Stimulated activated CD8-positive, alpha-beta memory T cell treated with anti-CD3 and anti-CD28 coated beads, Interleukin-2, amount 100 ng/mL, for 1 hour (primary cell): ENCODE measurements at places on chromosomes 6 and 20.

DNA sequence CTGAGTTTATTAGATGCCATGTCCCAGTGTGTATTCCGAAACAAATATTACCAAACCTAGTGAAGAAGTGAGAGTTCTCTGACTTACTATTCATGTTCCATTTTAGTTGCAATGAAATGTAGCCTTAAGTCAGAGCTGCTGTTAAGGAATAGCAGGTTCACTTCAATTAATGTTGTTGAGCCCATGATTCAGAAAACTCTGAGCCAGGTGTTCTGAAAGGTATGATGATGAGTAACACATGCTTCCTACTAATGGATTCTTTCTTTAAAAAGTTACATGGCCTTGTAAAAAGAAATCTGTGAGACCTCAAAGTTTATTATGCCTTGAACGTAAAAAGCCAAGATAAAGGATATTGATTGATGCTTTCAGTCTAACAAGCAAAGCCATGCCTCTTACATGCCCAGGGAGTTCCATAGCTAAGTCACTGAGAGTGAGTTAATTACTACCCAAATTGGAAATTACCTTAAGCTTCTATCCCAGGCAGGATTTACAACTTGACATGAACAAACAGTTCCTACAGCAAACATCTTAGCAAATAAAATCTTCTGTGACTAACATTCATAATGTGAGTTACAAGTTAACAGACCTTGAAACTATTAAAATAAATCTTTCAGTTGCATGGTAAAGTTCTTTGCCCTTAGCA, 122.9 kb downstream of the AKAP7 start:
- no peak for DNase-seq

DNA sequence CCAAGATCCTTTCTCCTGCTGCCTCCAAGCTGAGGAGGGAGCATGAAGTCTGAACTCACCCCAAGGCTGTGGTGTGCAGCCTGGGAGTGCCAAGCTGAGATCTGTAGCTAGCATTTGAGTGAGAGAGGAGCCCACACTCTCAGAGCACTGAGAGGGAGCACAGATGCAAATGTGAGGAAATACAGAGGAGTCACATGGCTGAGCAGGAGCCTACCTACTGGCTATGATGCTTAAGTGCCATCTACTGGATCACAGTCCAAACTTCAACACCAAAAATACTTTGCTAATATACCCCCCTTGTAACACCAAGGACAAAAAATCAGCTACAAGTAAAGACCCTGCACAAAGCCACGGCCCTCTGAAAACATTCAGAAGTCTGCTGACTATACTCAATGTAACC, 94.4 kb upstream of the IMPG1 start:
- DNase-seq = no peak

DNA sequence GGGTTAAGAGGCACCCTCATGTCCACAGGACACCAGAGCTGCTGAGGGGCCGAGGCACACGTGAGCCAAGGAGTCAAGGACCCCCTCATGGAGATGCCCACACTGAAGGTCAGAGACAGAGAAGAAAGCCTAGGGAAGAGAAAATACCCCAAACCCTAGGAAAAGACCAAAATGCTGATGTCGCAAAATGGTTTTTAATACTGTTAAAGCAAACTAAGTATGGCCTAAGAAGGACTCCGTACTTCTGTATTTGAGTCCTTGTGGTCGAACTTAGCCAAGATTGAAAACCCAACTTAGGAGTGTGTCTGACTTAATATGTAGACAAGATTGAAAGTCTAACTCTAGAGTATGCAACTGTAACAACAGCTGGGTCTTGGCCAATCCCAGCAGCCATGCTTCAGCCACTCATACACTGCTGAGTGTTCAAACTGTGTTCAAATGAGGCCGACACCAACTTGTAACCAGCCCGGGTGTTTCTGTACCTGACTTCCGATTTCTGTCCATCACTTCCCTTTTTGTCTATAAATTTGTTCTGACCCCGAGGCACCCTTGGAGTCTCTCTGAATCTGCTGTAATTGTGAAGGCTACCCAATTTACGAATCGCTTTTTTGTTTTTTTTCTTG, 92.6 kb upstream of the AGPAT4 start:
- DNase-seq = no peak

GRCh38 chr20:57378646-57379262, 12.4 kb upstream of the RBM38 start:
- no peak for DNase-seq

DNA sequence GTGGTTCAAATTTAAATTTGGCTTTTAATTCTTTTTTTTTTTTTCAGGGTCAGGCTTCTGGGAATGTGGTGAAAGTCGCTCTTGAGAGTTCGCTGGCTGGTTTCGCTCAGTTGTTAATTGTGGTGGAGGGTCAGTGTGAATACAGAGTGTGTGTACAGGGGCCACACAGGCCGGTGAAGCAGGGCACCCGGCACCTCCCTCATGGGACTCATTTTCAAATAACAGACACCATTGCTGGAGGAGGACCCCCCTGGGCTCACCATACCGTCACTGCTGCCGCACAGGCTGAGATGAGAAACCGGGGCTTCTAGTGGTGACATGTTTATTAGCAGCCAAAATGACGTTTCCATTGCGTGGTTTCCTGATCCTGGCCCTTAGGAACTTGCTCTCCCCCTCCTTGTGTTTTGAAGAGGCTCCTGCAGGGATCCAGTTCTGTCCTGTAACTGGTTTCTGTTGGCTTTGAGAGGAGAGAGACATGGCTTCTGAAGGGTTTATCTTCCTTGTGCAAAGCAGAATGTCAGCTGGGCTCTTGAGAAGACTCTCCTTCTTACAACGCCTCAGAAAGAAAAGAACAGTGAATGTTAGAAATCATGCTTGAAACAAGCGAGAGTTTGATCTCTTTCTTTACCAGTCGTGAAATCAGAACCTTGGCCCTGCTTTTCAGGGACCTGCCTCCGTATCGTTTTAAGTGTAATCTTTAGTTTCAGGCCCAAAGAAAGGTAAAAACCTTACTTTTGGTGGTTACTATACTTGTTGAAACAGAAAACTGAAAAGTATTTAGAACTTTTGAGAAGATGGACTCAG, 37.8 kb downstream of the DUSP22 start:
- DNase-seq = no peak

- DNase-seq = no peak
Observed at GRCh38 chr6:70134542-70134941, 168.3 kb downstream of the COL9A1 start.

DNA sequence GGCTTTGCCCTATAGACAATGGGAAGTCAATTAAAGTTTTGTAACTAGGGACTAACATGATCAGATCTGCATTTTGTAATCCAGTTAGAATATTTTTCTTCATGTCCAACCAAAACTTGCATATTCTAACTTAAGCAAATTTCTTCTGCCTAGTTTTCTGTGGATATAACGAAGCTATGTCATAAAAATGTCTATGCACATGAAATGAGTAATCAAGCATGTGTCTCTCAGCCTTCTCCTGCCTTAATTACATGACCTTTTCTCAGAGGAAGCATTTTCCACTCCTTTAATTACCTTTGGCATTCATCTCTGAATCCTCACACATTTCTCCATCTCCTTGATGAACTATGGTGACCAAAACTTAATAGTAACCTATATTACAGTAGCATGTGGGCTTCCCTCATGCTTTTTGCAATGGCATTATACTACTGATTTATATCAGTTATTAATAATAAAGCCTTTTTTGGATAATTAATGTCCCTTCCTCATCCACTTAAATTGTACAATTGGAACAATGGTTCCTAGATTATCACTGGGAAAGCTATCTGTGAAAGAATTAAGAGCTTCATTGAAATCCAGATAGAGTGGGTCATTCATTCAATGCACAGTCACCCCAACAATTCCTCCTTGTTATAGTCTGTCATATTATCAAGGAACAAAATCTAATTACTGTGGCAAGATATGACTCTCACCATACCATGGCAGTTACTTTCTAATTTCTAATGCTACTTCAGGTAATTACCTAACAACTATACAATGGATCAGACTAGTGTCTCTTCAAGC, 19.1 kb upstream of the FBXO9 start:
- DNase-seq = no peak

DNA sequence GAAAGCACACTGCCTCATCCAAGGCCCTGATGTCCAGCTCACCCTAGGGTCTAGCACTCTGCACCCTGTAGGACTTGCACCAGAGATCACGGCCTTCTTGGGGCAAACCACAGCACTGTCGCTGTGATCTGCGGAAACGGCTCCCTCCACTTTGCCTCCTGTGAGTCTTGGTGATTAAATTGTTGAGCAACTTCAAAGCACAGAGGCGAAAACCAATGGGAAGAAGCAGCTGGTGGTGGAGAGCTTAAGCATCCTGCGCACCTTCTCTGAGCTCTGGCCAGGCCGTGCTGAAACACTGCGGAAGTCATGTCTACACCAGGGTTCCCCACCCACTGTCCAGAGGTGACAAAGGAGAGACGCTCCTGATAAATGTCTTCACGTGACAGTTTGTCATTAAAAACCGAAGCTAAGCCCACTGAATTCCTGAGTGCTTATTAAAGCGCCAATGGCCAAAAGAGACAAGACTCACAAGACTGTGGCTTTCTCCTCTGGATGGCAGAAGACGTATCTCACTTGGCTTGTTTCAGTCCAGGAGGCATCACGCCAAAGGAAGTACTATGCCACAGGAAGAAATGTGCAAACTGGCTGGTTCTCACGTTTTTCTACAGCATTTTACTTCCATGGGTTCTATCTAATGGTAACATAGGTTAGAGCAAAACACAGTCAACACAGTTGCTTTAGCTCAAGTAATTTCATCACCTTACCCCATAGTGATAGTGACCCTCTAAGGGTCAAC, 3.1 kb downstream of the RAMACL start:
- no peak for DNase-seq

- no peak for DNase-seq
Observed at GRCh38 chr6:82775361-82775760, 290.3 kb downstream of the UBE3D start.

DNA sequence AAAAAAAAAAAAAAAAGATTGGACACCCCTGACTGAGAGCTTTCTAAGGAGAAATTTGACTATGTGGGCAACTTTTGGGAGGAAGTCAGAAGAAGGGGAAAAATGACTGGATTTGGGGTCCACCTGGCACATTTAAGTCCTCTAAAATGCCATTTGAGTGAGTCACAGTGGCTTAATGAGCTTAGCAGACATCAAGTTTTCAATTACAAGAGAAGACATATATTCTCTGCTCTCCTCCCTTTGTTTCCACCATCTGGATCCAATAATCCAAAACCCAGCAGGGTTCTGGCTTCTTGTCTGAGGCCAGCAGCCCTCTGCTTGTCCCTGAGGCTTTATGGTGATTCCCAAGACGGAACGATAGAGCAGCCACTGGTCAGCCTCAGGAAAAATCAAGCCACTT, 6.9 kb downstream of the PI3 start:
- no peak for DNase-seq

- DNase-seq = no peak
Observed at GRCh38 chr20:8616792-8617191, 452.1 kb upstream of the PLCB4 start.

DNA sequence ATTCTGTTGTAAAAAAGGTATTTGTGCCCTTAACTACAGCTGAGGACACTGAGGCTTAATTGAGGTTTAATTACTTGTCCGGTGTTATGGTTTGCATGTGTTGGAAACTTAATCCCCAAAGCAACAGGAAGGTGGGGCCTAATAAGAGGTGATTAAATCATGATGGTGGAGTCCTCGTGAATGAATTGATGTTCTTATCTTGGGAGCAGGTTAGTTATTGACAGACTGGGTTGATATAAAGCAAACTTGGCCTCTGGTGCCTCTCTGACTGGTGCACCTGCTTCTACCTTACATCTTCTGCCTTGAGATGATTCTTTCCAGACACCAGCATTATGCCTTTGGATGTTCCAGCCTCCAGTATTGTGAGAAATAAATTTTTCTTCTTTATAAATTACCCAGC, 306.5 kb upstream of the HS3ST5 start:
- DNase-seq = no peak

- DNase-seq = no peak
Observed at GRCh38 chr20:12394786-12395185, 477.1 kb downstream of the BTBD3 start.

DNA sequence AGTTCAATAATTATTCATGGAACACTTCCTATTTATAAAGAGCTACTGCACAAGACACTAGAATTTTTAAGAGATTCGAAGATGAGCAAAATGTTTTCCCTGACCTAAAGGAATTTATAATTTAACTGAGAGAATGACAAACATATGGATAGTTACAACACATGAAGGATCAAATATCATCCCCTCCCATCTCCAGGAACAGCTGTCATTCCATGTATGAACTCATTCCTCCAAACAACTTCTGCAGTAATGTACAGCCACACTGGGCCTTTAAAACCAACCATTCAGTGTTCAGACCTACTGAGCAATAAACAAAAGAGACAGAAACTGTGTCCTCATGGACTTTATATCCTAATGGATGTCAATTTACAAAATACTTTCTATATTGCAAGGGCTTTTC, 87.8 kb downstream of the KIF16B start:
- DNase-seq = no peak

GRCh38 chr6:82030301-82030700, 217.2 kb downstream of the IBTK start:
- DNase-seq = no peak
